Dorsolateral prefrontal cortex (tissue), 122 donors: ENCODE measurements at places on chromosomes 2 and 18.

DNA sequence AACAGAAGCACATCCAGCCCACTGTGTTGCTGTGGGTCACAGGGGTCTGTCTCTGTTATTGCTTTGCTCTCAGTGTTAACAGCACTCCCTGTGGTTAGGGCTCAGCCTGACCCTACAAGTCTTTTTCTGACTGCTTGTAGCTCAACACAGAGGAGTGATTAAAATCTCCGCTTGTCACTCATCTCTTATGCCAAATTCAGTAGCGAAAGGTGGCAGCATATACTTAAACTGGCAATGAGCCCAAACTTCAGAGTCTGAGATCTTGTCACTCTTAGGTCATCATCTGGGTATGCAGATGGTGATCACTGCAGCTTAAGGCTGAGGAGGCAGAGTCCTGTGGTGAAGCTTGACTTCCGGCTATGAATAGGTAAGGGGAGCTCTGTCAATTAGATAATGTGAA is 63.3 kb upstream of the CSRNP3 start:
- no peak for DNase-seq

DNA sequence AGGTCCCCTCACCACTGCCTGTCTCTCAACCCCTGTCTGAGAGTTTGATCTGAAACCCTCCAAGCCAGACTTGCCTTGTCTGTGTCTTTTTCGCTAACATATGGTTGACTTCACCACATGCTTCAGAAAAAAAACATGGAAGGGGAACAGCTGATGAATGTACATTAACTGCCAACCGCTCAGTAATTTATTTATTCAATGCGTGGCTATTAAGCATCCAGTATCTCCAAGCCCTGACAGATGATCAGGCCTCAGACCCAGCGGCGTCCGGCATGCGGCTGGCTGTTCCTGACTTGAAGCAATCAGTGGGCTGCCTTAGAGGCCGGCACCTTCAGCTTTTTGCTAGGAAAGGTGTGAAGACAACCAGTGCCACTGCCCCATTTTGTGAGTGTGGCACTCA is 62.3 kb downstream of the NGEF start:
- no peak for DNase-seq

GRCh38 chr18:6315517-6316331 is 99.0 kb downstream of the L3MBTL4 start:
- no peak for DNase-seq

DNA sequence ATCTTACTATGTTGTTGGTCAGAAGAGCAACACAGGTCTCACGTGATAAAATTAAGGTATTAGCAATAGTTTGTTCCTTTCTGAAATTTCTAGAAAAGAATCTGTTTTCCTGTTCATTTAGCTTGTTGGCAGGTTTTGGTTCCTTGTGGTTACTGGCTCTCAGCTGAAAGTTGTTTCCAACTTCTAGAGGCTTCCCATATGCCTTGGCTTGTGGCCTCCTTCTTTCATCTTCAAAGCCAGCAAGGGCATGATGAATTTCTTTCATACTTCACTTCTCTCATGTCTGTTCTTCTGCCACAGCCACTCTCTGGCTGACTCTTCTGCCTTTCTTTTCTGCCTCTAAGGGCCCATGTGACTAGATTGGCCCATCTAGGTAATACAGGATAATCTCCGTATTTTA is 193.7 kb downstream of the TRIB2 start:
- DNase-seq, result no peak

- no peak for DNase-seq
These were observed 57.2 kb downstream of the MAP4K3 start for GRCh38 chr2:39379643-39380524.

GRCh38 chr2:188248513-188248912 is 43.2 kb upstream of the GULP1 start:
- DNase-seq, result no peak

DNA sequence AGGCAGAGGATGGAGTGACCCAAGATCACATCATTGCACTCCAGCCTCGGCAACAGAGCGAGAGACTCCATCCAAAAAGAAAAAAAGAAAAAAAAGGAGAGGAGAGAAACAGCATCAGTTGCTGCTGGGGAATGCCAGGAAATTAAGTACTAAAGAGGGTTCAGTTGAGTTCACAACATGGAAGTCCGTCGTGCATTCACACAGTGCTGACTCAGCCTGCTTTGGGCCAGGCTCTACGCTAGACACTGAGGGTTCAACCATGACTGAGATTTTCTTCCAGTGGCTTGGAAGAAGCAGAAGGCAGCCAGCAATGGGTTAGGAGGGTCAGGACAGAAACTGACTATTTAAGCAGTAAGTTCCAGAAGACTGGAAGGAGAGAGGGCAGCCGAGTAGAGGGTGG is 108.8 kb downstream of the FMNL2 start:
- DNase-seq, result no peak

- DNase-seq, result no peak
These were observed 92.6 kb downstream of the ACTR2 start for GRCh38 chr2:65320042-65320725.

DNA sequence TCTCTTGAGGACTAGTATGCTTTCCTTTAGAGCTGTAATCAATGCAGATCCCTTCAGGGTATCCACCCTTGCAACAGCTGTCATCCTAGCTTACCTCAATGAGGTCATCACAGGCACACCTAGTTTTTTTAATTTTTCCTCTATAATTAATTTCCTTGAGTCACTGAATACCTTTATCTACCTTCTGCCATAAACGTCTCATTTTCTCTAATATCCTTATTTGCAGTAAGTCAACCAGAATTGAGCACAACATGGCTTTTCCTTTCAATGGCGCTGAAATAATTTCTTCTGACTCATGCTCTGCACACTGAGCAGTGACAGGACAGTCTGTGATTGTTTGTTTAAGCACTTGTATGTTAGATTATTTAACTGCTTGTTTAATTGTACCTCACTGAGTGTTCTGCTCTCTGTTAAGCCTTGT is 49.4 kb downstream of the ETAA1 start:
- no peak for DNase-seq

GRCh38 chr2:23146011-23146410 is 239.0 kb upstream of the KLHL29 start:
- no peak for DNase-seq
